BJ (cell line): ENCODE measurements at places on chromosomes 11 and 22.

- no peak for DNase-seq
These were observed 4.5 kb downstream of the PRDM10 start for GRCh38 chr11:129998107-129998506.

DNA sequence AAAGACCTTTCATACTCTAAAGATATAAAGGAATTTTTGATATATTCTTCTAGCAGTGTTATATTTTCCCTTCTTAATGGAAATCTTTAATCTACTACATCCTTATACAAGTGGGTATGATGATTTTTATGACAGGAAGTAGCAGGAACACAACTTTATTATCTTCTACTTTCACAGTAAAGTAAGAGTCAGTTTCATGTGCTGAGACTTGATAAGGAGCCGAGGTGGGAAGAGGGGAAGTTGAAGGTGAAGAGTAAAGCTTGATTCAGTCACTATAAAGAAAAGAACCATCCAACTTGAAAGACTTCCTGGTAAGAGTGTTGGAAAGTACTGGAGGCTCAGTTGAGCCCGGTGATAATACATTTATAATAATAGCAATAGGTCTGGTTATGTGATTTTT is 82.1 kb upstream of the PTH start:
- DNase-seq: no peak

DNA sequence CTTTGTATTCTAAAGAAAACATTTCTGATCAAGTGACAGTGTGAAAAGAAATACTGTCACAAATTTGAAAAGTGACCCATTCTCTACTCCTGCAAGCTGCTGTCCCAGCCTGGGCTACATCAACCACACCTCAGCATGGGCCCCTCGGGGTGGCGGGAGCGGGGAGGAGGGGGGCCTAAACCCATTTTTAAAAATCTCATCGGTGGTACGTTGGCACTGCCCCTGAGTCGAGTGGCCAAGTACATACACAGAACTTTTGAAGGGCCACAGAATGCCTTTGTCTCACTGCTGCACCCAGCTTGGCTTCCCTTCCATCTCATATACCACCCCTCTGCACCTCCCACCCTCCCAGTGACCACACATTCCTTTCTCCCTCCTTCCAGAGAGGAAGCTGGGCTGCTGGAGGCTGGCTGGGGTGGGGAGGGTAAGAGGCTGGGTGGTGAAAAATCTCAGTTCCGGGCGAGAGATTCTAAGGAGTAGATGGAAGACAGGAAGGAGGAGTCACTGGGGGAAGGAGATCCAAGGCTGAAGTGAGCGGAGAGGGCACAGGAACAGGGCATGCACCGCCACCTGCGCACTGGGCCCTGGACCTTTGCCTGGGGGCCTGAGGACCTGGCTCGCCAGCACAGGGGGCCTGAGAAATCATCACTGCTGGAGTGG is 21.1 kb downstream of the FXYD6 start:
- DNase-seq: no peak

GRCh38 chr11:112762707-112763090 is 198.5 kb upstream of the NCAM1 start:
- no peak for DNase-seq

- no peak for DNase-seq
These were observed 7.9 kb downstream of the LGALS2 start for GRCh38 chr22:37571992-37572373.

DNA sequence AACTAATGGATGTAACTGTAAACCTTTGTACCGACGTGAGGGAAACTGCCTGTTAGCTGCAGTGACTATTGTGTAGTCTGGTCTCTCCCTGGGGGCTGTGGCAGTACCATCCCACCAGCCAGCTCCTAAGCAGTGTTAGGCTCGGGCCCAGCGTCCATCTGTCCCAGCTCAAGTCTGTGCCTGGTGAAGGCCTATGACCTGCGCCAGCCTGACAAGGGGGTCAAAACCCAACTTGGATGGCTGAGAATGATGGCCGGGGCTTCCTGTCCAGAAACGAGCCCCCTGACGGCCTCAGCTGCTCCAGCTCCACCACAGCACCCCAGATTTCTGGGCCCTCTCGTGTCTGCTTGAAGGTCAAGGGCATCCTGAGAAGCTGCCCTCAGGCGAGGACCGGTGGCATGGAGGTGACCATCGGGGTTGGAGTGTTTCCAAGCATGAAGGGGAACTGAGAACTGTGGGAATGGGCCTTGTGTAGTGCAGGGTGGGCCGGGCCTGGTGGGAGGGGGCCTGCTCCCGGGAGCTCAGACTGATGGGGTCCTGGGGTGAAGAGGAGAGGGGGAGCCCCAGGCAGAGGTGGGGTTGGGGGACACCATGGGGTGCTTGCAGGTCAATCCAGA is 14.3 kb upstream of the SPI1 start:
- DNase-seq: no peak

DNA sequence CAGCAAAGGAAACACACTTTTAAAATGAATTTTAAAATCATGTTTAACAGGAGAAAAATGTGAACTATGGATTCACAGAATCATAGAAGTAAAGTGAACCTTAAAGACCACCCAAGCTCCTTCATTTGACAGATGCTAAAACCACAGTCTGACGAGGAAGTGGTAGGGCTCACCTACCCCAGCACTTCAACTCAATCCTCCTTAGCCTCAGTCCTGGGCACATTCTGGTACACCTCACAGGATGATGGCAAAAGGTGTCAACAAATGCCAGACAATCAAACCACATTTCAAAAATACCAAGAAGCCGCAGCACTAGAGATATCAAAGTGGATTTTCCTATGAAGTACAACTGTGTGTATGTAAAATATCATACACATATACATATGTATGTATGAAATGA is 43.1 kb downstream of the PITPNB start:
- DNase-seq: no peak

DNA sequence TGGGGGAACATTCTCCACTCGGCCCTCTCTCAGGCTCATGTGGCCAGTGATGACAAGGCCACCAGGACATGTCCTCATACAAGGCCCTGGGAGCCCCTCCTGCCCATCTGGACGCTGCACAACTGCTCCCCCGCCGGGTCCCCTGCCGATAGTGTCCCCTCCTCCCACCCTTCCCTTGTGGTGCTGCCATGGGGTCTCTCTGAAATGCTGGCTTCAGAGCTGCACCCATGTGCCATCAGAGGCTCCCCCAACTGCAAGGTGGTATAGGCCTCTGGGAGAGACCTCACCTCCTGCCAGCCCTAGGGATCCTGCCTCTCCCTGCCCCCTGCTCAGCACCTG is 113.0 kb downstream of the KCNQ1OT1 start:
- no peak for DNase-seq

DNA sequence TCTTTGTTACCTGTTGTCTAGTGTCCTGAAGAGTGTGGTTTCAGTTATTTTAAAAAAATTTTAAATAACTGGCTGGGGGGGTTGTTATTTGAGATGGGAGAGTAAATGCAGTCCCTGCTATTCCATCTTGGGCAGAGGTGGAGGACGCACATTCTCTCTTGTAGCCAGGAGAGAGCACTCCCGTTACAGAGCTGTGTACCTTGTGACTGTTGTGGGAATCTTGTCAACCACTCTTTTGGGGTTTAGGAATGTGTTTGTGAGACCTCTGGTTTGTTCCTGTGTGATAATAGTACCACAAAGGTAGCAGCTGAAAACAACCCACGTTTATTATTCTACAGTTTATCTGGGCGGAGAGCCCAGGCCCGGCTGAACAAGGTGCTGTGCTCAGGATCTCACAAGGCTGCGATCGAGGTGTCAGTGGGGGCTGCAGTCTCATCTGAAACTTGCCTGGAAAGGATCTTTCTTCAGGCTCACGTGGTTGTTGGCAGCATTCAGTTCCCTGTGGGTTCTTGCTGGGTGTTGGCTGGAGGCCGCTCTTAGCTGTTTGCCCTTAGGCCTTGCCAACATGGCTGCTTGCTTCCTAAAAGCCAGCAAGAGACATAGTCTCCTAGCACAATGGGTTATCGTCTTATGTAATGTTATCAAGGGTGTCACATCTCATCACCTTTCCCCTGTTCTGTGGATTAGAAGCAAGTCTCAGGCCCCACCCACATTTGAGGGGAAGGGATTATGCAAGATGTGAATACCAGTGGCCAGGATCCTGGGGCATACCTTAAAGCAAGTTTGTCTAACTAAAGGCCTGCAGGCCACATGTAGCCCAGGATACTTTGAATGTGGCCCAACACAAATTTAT is 20.6 kb downstream of the IGHMBP2 start:
- no peak for DNase-seq

GRCh38 chr11:61092280-61092766 is 10.0 kb upstream of the CD5 start:
- DNase-seq: no peak

GRCh38 chr22:23119494-23120414 is 22.0 kb downstream of the RSPH14 start:
- DNase-seq: no peak

DNA sequence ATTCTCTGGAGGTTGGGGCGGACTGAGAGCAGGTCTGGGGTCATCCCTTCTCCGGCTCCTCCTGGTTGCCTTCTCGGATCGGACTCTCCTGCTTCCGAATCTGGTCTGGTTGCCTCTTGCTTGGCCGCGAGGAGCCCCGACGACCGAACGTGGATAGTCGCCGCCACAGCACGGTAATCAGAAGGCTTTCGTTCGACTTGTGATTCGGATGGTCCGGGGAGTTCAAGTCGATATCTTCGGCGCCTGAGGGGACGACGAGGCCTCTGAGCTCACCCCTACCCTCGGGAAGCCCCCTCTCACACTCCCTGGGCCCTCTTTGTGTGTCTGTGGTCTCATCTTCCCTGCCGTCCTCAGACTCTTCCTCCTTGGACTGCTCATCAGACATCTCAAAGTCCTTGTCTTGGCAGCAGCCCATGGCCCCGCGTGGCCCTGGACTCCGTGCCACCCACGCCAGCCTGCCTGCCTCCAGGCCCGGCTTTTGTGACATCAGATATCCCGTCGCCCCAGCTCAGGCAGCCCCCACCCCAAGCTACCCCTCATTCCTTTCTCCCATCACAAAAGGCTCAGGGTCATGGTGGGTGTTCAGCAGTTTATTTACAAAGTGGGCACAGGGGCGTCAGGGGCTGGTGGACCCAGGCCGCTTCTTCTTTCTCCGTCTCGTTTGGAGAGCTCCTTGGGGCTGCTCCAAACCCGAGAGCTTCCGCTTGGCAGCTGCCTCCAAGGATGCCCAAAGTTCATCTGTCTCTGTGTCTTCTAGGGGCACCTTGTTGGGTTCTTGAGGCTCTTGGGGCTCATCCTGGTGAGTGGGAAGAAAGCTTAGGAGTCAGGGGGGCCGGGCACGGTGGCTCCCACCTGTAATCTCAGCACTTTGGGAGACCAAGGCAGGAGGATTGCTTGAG is at the start of gene TEX54:
Gene TEX54 (minus strand): TSS at position 506 of the 899 bp plus-strand sequence.
- DNase-seq: no peak

DNA sequence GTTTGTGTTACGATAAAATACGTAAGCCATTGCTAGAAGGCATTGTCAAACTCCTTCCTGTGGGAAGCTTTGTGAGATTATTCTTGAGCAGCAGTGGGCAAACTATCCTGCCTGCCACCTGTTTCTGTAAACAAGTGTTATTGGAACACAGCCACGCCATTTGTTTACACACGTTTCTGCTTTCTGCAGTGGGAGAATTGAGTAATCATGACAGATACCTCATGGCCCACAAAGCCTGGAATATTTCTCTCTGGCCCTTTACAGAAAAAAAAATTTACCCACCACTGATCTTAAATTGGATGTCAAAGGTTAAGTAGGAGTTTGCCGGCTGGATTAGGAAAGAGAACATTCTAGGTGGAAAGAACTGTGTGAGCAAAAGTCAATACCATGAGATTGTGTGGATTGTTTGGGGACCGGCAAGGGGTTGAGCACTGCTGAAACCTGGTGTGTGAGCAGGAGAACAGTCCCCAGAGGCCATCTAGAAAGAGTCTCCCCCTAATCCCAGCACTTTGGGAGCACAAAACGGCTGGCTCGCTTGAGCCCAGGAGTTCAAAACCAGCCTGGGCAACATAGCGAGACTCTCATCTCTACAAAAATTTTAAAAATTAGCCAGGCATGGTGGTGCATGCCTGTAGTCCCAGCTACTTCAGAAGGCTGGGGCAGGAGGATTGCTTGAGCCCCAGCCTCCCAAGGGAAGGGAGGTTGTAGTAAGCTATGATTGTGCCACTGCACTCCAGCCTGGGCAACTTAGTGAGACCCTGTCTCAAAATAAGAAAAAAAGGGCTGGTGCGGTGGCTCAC is 6.0 kb upstream of the PLA2G6 start:
- DNase-seq: no peak

DNA sequence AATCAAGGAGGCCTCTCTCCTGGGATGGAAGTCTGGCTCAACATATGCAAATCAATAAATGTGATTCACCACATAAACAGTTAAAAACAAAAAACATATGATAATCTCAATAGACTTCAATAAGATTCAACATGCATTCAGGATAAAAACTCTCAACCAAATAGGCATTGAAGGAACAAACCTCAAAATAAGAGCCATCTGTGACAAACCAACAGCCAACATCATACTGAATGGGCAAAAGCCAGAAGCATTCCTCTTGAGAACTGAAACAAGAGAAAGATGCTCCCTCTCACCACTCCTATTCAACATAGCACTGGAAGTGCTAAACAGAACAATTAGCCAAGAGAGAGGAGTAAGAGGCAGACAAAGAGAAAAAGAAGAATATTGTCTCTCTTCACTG is 54.0 kb upstream of the SEZ6L start:
- DNase-seq: no peak

DNA sequence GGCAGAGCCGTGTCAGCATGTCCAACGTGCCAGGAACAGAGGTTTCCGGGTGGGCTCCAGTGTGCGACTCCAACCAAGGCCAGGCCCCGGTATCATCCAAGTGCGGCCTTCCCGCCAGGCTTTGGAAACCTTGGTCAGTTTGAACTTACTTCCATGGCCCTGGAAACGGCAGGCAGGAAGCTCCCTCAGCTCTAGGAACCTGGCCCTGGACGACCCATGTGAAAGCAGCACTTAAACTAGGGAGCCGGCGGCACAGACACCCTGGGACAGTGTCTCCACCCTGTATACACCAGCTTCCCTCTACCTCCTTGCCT is 65.2 kb downstream of the MYH9 start:
- DNase-seq: no peak

DNA sequence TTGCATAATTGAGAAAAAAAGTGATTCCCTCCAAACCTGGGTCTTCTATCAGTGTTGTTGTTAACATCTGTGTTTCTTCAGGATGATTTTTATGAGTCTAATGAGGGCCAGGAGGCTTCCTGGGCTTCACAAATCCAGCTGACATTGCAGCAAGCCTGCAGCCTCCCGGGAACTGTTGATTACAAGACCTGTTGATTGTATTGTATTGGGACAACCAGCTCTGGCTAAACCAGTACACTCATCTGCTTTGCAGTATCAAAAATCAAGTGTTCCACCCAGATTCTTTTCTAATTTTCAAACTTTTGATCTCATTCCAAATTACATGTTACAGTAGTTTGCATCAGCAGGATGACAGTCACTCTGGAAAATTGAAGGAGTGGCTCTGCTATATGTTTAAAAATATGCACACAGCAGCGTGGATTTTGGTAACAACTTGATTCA is 16.1 kb upstream of the PRSS23 start:
- no peak for DNase-seq

GRCh38 chr22:43876866-43877509 is 14.7 kb upstream of the SULT4A1 start:
- DNase-seq: no peak

- no peak for DNase-seq
These were observed 6.1 kb downstream of the FADS3 start for GRCh38 chr11:61885166-61885778.

GRCh38 chr22:19516378-19517170 is 7.6 kb downstream of the CLDN5 start:
- DNase-seq: no peak

- DNase-seq: no peak
These were observed 5.6 kb downstream of the AP1B1 start for GRCh38 chr22:29382580-29383302.
